Naive thymus-derived CD8-positive, alpha-beta T cell (primary cell): ENCODE measurements at places on chromosomes 4 and X.

DNA sequence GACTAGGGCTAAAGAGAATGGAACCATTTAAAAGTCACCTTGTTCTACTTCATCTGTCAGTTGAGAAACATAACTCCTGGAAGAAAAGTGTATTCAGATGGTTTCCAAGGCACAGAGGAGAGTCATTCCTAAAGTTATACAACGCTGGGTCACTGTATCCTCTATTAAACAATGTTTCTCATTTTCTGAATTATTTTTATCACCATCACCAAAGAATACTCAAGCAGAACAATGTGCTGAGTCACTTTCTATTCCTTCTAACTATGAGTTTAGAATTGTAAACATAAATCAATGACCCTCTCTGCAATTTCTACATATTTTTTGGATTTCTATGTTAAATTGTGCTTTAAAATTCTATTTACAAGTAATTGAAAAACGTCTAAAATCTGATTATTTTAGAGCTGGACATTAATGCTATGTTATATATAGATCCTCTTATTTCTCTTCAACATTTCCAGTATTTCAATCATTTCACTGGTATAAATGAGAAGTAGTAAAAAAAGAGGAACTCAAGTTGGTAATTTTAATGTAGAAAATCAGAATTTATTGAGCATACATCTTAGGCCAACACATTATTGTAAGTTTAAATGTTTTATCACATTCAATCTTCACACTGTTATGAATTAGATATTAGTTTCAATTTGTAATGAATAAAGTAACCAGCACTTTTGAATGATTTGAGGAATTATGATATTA lies 7.5 kb downstream of the DTHD1 start:
- no peak for DNase-seq

DNA sequence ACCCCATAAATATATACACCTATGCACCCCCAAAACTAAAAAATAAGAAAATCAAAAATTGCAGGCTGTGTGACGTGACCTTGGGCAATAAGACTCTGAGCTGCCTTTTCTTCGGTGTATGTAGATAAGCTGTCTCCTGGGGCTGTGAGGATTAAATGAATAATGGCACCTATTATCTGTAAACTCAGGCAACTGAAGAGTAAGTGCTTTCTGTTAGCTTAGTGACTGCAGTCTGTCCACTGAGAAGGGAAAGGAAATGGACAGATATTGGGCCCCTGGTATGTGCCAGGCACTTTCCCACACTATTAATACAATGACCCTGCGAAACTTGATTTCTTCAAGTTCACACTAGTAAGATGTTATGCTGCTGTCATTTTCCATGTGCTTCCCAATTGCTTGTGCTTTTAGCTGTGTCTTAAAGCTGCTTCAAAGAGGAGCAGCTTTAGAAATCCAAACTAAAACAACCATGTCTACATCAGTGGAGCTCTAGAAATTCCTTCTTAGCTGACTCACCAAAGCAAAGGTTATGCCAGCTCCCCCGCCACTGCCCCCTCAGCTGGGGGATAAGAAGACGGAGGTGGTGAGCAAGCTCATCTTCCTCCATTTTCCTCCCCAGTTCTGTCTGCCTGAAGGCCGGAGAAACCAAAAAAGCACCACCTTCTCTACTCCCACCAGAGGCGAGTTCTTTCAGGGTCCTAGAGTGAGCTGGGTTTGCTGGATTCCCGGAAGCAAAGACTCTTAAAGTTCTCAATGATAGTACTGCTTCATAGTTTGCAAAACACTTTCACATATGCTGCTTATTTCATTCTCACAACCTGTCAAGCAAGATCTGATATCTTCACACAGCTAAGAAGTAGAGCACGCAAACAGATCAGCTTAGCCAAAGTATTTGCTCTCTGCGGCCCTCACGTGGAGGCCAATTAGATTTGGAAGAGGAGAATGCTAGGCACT lies 8.8 kb upstream of the DGAT2L6 start:
- DNase-seq: no peak

- no peak for DNase-seq
Observed at GRCh38 chr4:58247792-58248191, 1137.6 kb upstream of the IGFBP7 start.

DNA sequence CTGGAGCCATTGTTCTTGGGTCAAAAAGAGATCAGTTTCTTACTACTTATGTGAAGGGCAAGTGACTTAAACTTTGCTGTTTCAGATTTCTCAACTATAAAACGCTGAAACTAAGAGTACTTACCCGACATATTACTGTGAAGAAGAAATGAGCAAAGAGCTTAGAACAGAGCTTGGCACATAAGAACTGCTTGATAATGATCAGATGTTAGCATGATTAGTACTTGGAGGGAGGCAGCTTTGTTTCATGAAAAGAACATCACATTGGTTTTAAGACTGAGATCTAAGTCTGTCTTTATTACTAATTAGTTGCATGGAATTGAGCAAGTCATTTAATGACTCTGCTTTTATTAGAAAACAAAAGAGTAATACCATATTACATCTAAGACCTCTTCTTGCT lies 169.1 kb downstream of the ARHGAP24 start:
- DNase-seq: no peak

DNA sequence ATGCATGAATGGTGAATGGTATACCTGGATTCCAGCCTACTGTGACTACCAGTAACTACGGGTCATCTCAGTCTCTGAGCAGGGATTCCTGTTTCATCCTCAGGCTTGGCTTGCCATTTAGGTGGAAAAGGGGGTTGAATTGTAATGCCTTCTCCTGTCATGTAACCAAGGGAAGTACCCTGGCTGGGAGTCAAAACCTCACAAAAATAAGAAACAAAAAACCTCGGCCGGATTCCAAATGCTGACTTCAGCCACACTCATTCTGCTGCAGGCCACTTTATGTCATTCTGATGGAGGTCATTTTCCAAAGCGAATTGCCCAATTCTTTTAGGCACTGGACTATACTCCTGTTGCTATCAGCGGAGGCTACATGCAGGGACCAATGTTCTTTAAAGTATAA lies 324.7 kb downstream of the LDB2 start:
- no peak for DNase-seq

GRCh38 chr4:20565075-20565721 lies 135.1 kb upstream of the PACRGL start:
- DNase-seq: no peak

DNA sequence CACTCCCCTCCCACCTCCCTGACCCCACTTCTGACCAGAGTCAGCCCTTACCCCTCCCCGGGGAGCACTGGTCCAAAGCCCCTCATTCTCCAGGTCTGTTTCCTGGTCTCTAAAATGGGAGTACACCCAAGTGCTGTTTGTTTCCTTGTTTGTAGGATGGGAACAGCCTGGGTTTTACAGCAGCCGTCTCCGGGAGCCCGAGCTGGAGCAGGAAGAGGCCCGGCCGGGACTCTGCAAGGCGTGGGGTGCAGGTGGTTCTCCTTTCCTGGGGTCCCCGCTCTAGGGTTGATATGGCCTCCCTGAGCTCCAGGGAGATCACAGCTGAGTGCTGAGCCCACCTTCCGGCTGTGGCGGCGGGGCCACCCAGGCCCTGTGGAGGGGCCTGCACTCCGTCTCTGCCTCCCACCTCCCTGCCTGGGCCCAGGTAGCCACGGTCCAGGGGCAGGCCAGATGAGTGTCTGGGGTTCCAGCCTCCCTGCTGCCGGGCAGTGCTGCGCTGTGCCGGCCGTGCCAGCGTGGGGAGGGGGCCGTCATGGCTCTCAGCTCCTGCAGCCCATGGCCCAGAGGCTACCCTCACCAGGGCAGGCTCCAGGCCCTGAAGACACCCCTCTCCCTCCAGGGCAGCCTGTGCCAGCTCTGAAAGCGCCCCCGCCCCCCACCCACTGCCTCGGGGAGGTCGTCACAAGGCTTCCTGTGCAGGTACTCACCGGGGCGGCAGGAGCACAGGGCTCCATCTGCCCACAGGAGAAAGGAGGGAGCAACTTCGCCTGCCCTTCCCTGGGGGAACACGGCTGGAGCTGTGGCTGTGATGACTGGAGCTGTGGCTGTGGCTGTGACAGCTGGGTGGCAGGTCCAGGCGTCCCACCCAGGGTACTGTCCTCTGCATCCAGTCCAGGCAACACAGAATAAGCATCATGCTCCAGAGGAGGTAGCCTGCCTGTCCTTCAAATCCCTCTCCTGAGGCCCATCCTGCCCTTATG lies 98.8 kb downstream of the ADRA2C start:
- no peak for DNase-seq

GRCh38 chrX:39242187-39242586 lies 440.9 kb downstream of the MID1IP1 start:
- DNase-seq: no peak

DNA sequence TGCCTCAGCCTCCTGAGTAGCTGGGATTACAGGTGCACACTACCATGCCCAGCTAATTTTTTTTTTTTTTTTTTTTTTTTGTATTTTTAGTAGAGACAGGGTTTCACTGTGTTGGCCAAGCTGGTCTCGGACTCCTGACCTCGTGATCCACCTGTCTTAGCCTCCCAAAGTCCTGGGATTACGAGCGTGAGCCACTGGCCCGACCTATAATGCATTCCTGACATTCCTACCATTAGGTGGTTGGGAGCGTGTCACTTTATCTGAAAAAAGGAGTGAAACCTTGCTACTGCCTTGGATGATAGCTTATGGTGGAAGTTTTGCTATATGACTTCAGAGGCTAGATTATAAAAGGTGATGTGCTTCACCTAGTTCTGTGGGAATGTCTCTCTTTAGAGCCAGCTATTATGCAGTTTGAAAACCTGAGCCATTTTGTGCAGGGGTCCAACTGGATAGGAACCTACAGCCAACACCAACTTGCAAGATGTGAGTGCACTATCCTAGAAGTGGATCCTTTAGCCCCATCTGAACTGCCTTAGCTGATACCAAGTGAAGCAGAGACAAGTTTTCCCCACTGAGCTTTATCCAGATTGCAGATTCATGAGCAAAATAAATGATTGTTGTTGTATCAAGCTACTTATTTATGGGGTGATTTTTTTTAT lies 29.8 kb upstream of the EMCN start:
- DNase-seq: no peak

DNA sequence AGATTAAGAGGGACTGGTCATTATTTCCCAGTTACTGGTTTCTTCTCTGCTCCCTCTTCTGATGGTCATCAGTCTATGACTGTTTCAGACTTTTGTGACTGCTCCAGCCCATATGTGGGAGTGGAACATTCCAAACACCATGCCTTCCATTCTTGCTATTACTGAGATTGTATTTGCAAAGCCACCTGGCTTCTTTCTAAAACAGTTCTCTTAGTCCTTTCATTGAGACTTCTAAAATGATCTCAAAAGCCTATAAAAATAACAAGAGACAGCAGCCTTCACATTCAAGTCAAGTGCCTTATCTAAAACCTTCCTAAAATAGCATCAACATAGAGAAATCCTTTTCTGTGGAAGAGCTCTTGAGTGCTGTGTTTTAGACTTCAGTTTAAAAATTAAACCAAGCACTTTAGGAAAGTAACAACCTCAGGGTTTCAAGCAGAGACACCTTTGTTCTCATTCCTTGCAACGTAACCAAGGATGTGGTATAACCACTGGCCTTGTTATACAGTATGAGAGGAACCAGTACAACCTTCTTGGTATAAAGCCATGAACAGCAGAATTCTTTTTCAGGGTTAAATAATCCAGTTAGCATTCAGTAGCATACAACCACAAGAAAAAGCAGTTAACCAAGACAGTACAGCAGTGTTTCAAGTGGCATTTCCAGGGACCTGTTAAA lies 97.1 kb downstream of the NFKB1 start:
- no peak for DNase-seq

- DNase-seq: no peak
Observed at GRCh38 chr4:145709843-145710242, 29.9 kb downstream of the C4orf51 start.

- DNase-seq: no peak
Observed at GRCh38 chr4:99642725-99643489, 14.7 kb downstream of the C4orf54 start.

DNA sequence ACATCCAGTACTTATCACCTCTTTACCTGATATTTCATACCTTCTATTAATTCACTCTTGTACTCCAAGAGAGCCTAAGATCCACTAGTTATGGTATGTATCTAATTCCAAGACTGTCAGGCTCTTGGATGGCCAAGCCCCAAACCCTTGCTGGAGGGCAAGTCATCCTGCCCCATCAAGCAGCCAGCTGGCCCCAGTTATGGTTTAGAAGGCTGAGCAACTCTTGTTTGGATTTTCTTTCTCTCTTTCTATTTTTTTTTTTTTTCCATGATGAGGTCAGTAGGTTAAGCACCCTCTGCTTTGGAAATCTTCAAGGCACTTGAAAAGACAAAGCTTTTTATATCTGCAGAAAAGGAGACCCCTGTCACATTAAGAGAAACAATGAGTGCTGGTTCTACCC lies 10.9 kb upstream of the FGF16 start:
- no peak for DNase-seq

- no peak for DNase-seq
Observed at GRCh38 chr4:124206779-124207605, 505.5 kb downstream of the ANKRD50 start.

GRCh38 chr4:26173619-26174018 lies 147.2 kb upstream of the RBPJ start:
- DNase-seq: no peak

DNA sequence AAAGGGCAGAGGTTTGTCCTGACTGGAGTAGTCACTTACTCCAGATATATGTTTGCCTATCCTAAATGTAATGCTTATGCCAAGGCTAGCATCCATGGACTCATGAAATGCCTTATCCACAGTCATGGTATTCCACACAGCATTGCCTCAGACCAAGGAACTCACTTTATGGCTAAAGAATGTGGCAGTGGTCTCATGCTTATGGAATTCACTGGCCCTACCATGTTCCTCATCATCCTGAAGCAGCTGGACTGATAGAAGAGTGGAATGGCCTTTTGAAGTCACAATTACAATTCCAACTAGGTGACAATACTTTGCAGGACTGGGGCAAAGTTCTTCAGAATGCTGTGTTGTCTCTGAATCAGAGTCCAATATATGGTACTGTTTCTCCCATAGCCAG lies 1014.8 kb downstream of the RAPGEF2 start:
- no peak for DNase-seq

DNA sequence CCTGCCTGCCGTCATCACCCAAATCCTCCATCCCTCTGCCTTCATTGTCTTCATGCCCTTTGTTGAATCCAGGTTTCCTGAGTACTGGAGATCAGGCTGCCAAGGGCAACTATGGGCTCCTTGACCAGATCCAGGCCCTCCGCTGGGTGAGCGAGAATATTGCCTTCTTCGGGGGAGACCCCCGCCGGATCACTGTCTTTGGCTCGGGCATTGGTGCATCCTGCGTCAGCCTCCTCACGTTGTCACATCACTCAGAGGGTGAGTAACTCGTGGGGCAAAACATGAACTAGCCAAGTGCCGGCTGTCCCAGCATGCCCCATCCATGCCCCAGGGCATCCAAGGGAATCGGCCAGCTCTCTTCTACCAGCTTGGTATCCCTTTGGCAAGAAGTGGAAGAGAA lies 19.4 kb downstream of the NLGN3 start:
- DNase-seq: no peak
